ENCODE measurements at places on chromosomes 7 and 10.

GRCh38 chr7:102261451-102261850 is 25.2 kb upstream of the SH2B2 start:
- DNase-seq = no peak

GRCh38 chr10:44010873-44011602 is 362.4 kb upstream of the ZNF32 start:
- no peak for DNase-seq

DNA sequence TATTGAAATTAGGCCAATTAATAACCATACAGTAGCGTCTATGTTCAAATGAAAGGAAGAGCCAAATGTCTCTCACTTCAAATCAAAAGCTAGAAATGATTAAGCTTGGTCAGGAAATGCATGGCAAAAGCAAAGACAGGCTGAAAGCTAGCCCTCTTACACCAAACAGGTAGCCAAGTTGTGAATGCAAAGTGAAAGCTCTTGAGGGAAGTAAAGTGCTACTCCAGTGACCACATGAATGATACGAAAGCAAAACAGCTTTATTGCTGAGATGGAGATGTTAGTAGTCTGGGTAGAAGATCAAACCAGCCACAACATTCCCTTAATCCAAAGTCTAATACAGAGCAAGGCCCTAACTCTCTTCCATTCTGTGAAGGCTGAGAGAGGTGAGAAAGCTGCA is 123.8 kb downstream of the TEX36 start:
- no peak for DNase-seq

GRCh38 chr7:122632238-122632637 is 66.7 kb downstream of the RNF133 start:
- DNase-seq = no peak

DNA sequence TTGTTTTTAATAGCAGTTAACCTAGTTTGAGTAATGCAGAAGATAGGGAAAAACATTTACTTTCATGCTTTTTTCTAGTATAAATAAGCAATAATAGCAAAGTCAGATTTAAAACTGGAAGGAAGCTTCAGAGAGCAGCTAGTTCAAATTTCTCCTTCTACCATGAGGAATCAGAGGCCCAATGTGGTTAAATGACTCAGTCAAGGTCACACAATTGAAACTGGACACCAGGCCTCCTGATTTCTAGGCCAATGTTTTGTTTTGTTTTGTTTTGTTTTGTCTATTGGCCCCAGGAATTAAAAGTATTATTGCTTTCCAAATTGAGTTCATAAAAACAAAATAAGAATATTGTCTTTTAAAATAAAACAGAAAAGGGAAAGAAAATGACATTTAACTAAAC is 122.3 kb downstream of the TRIL start:
- no peak for DNase-seq

- DNase-seq = no peak
Measured at GRCh38 chr7:123131556-123131955, 68.2 kb downstream of the SLC13A1 start.

DNA sequence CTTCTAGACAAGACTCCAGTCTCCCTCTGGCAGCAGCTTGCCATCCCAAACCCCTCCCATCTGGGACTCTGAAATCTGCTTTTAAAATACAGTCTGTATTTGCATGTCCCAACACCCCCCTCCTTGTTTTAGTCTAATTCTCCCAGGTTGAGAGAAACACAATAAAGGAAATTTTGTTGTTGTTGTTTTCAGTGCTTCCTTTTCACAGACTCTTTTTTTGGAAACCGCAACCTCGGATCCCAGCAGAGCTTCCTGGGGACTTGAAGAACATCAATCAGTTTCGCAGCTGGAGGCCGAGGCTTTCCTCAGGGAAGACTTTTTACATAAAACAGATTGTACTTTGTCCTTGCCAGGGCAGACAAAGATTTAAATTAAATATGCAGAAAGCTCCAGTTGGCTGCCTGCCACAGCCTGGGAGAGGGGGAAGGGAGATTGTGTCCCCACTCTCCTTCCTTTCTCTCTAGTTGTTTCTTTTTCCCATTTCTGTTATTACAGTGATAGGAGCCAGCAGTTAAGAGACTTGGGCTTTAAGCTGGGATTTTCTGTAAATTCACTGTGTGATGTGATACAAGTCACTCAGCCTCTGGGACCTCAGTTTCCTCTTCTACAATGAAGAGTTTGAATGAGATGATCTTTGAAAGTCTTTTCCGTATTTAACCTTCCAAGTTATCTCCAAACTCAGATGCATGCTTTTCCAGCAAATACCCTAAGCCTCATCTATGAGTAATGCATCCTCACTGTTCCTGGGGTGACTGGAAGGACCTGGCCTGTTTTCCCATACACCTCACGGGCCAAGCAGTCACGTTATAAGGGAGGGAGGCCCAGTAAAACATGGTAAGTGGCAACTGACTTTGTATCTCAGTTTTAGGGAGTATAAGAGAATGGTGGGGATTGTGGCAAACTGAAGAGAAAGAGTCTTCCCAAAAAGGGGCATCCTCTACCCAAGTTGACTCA is 192.3 kb downstream of the REEP3 start:
- no peak for DNase-seq

DNA sequence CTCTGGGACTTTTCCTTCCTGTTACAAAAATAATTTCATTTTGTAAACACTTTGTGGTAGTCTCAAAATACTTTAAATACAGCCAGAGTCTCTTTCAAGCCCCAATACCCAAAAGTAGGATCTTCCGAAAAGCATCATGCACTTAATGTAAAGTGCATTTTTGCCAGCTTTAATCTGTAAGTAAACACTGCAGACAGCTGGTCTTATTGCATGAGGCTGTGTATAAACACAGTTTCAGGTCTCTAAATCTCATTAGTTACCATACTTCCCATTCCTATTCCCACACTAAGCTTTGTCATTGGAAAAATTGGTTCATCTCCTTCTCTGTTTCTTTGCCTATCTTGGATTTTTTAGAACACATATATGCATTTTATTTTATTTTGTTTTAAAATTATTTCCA is 87.6 kb upstream of the GNAI1 start:
- DNase-seq = no peak

GRCh38 chr7:18455606-18456005 is 39.9 kb upstream of the HDAC9 start:
- no peak for DNase-seq

GRCh38 chr7:44713680-44714335 is 34.8 kb upstream of the ZMIZ2 start:
- DNase-seq = no peak
